ENCODE measurements at places on chromosomes 7 and 10.

DNA sequence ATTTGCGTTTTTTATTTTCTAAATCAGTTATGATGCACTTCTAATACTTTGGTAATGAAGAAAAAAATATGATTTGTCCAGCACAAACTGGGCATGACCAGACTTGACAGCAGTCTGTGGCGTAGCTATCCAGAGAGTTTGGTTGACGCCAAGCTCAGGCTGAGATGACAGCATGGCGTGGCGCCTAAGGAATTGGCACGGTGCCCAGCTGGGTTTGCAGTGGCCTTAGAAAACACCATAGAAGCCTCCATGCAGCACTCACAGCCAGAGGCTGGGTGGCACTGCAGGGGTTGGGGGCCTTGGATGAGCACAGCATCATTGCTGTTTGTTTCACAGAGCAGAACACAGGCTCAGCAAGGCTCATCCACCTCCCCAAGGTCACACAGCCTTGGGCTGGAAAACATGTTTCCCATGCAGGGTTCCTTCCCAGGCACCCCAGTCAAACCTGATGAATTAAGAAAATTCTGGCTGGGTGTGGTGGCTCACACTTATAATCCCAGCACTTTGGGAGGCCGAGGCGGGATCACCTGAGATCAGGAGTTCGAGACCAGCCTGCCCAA lies 88.9 kb downstream of the GTF2IRD1 start:
- DNase-seq, result no peak

- DNase-seq, result no peak
Measured at GRCh38 chr7:7271094-7271874, 88.9 kb downstream of the C1GALT1 start.

DNA sequence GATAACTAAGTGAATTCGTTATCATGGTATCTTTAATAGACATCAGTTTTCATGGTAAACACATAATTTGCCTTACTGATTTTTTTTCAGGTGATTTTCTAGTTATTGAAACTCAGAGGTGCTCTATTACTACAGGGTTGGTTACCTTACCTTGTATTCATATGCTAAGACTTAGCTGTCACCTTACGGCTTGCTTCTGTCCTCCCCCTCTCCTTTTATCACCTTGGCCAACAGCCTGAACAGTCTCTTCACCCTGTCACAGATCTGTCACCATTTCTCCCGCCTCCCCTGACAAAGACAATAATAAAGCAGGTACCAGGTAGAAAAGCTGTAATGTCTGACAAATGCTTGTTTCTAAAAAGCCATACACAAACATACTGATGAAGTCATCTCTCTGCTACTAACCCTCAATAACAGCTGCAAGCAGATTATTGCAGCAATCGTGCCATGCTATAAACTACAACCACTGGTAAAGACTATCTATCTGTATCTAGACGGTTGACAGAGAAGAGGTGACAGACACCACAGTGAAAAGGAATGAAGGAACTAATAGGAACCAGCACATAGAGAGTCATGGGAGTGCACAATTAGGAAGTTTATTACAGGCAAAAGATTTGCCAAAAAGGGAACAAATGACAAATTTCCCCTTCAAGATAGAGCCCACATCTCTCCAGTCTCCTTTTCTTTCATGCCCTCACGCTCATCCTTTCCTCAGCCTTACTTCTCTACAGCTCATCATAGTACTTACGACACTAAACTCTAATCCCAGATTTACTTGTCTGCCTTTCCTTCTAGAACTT lies 57.2 kb downstream of the ARHGAP12 start:
- no peak for DNase-seq

GRCh38 chr10:88200312-88201032 lies 337.0 kb downstream of the PTEN start:
- no peak for DNase-seq

DNA sequence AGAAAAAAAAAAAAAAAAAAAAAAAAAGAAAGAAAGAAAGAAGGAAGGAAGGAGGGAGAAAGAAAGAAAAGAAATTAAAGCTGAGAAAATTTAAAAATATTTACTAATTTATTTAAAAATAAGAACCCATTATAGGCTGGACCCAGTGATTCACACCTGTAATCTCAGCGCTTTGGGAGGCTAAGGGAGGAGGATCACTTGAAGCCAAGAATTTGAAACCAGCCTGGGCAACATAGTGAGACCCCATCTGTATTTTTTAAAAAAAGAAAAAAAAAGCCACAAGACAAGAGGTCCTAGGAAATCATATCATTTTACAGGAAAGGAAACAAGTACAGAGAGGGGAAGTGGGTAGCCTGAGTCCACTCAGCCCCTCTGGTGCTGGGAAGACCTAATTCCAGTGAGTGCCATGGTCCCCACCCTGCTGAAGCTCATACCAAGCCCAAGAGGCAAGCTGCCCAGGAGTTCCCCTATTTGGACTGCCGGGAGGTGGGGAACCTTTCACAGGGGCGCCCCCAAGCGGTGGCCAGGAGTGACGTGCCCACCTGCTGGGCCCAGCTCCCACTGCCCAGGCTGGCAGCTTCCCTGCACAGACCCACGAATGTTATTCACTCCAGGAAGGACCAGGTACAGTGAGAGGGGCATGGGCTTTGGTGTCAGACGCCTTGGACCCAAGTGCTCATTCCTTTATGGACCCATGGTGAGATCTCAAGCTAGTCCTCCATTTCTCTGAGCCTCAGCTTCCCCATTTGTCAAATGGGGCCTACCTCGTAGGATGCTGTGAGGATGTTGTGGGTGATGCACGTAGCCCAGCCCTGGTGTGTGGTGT lies 133.6 kb downstream of the ZMIZ1 start:
- peak; percentile 68 for DNase-seq

DNA sequence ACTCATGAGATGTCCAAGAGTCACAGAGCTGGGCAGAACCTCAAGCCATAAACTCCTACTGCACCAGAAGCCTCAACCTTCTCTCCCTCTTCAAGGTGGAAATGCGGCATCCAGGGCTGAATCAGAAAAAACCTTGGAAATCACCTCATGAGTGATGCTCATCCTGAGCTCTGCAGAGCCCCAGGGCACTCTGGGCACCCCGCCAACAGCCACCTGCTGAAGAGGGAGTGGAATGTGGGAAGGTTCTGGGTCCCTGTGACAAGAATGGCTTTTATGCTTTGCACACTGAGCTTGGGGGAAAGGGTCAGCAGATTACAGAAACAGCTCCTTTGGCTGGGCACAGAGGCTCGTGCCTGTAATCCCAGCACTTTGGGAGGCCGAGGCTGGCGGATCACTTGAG lies 18.8 kb downstream of the NUDT1 start:
- no peak for DNase-seq

- no peak for DNase-seq
Measured at GRCh38 chr10:63042256-63042655, 90.9 kb upstream of the NRBF2 start.

DNA sequence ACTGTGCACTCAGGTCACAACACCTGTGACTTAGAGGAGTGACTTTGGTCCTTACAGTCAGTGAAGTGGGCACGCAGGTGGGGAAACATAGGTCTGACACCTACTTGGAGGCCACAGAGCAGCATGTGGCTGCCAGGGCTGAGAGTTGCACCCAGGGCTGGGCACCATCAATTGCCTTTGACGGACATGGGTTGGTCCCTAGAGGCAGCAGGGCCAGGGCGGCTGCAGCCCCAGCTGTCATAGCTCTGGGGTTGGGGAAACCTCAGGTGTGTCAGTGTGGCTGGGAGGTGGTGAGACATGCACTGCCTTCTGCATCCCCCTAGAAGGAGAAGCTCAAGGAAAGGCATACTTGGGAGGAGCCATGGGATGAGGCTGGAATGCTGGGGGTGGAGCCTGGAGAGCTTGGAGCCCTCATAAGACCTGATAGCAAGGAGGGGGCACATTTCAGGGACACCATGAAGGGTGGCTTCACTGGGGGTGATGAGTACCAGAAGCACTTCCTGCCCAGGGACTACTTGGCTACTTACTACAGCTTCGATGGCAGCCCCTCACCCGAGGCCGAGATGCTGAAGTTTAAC lies at the start of gene INMT:
TSS of gene INMT (plus strand) at position 440 of the 578 bp plus-strand sequence. CDS start at position 456, 16 bp downstream.
- no peak for DNase-seq

DNA sequence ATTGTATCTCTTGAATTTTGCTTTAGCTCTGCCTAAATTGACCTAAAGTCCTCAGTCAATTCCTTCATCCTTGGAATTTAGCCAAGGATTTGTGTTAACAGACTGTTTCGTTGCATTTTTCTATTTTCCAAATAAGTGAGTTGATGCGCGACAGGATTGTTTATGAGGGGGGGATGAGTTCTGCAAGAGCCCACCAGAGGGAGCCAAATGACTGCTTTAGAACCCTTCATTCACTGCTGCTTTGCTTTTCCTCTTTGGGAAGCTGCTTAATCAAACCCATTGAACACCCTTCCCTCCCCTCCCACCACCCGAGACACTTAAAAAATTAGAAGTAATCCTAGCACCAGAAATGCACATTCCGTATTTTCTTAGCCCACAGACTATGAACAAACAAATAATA lies 33.7 kb upstream of the PTF1A start:
- peak; percentile 59 for DNase-seq

- DNase-seq, result no peak
Measured at GRCh38 chr10:125156196-125156595, 4.2 kb downstream of the CTBP2 start.

DNA sequence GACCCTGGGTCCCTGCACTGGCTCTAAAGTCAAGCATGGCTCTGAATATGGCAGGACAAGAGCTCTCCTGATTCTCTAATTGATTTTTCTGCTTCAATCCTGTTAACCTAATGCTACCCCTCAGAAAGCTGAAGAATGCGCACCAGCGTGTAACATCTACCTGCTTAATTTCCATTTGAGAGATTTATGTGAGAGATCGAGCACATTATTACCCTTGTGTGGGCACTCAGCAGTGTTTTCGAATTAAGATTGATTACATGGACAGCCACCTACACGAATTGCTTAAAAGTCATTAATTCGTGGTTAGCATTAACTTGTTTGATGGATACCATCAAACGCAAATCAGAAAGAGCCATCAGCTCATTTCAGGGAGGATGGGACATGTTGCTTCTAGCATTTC lies 88.7 kb upstream of the PLPP4 start:
- no peak for DNase-seq

DNA sequence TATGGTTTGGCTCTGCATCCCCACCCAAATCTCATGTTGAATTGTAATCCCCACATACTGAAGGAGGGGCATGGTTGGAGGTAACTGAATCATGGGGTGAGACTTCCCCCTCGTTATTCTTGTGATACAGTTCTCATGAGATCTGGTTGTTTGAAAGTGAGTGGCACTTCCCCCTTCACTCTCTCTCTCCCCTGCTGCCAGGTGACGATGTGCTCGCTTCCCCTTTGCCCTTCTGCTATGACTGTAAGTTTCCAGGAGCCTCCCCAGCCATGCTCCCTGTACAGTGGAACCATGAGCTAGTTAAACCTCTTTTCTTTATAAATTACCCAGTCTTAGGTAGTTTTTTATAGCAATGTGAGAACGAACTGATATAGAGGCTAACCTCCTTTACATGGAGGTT lies 16.6 kb downstream of the PLPP4 start:
- peak; percentile 13 for DNase-seq

DNA sequence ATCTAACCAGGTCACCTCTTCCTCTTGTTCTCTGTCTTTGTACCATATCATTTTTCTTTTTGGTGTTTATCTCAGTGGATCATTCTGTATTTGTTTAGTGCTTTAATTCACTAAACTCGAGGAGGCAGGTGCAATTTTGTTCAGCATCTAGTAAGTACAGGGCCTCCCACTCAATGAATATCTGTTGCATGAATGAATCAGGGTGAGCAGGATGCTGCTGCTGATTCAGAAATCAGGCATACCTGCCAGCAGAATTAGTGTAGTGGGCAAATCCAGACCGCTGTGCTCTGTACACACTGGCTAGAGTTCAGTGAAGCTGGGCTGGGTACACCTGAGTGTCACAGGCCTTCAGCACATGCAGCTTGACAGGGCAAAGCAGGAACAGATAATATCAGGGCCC lies 511.9 kb downstream of the SUGCT start:
- no peak for DNase-seq

- no peak for DNase-seq
Measured at GRCh38 chr10:93926613-93927012, 32.8 kb downstream of the SLC35G1 start.

- DNase-seq, result peak; percentile 73
Measured at GRCh38 chr7:68176974-68177373, 1180.3 kb downstream of the TYW1 start.

DNA sequence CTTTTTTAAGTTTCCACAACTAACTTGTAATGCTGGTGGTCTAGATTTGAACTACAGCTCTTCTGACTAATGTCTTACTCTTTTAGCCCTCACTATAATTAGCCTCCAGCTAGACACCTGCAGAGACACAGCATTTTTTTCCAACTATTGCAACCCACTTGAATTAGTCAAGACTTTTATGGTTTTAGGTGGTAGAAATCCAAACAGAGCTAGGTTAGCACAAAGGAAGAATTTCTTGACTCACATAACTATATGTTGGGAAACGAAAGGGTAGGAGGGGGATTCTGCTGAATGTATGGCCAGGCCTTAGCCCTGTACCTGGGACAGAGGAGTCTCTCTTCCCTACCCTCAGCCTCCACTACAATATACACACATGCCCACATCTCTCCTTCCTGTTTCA lies 586.1 kb downstream of the INHBA start:
- DNase-seq, result no peak

GRCh38 chr7:13886356-13886755 lies 103.1 kb downstream of the ETV1 start:
- no peak for DNase-seq

DNA sequence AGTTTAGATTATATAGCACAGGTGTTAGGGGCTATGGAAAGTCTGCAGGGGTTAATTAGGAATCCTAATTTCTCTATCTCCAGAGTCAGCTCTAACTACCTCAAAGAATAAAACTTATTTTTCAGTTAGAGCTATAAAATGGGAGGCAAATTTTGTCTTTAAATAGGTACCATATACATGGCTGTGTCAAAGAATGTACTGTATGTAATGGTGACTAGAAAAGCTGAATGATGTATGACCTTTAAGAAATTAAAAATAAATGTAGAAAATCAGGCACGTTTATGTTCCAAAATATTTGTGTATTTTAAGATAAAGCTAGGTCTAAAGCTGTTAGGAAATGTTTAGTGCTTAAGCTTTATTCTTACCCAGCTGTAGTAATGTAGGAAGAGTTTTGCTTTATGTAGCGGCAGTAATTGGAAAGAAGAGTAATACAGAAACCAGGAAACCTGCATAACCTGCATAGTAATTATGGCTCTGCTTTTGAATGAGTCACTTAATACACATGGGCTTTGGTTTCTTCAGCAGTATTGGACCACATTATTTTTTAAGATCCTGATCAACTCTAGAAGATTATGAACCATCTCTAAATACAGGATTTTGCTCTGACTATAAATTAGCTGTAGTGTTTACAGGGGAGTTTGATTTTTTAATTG lies 85.0 kb downstream of the KMT2E start:
- DNase-seq, result no peak

- no peak for DNase-seq
Measured at GRCh38 chr7:115040057-115040456, 118.2 kb downstream of the MDFIC start.
